Activated T-cell treated with anti-CD3 and anti-CD28 coated beads, Interleukin-2, amount 50 U/mL, for 72 hours (primary cell): ENCODE measurements at places on chromosomes 4 and X.

DNA sequence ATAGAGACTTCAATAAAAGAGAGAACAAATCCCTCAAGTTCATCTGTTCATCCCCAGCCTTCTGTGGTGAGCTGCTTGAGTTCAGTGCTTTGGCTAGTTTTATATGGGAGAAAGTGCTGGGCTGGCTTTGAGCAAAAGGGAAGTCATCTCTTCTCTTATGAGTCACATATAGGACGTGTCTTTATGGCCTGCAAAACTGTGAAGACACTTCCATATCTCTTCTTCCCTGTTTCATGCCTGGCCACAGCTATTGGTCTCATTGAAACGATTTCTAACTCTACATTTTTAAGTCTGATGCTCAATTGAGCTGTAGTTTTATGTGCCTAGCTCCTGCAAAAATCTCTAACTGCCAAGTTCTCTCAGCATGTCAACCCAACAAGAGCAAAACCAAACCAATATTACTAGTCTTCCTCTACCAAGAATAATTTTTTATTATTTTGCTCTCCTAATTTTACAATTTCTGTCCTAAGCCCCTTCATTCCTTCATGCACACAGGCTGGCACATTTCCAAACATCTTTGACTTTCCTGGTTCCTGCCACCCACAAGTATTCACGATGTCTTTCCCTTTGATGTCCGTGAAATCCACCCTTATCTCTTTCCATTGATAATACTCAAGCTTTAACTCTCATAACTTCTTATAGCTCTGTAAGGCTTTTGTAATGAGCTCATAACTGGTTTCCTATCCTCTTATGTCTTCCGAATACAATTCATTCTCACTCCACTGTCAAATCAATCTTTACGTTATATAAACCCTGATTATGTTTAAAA, 165.3 kb downstream of the BTC start:
- no peak for DNase-seq

DNA sequence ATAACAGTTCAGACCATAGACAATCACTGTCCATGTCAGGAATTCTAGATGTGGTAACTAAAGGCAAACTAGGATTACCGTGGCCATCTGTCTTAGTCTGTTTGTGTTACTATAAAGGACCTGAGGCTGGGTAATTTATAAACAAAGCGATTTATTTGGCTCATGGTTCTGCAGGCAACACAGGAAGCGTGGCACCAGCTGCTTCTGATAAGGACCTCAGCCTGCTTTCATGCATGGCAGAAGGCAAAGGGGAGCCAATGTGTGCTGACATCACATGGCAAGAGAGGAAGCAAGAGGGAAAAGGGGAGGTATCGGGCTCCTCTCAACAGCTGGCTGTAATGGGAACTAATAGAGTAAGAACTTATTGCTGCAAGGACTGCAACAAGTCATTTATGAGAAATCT, 376.7 kb downstream of the GPM6A start:
- DNase-seq, result no peak

GRCh38 chr4:84753321-84753972, 170.5 kb downstream of the CDS1 start:
- DNase-seq, result no peak

GRCh38 chr4:15164571-15164970, 162.3 kb downstream of the CPEB2 start:
- no peak for DNase-seq

- peak; percentile 65 for DNase-seq
These were observed 329.7 kb upstream of the GATB start for GRCh38 chr4:152090543-152090942.

- DNase-seq, result peak; percentile 7
These were observed 119.0 kb downstream of the REELD1 start for GRCh38 chr4:146333187-146333894.

DNA sequence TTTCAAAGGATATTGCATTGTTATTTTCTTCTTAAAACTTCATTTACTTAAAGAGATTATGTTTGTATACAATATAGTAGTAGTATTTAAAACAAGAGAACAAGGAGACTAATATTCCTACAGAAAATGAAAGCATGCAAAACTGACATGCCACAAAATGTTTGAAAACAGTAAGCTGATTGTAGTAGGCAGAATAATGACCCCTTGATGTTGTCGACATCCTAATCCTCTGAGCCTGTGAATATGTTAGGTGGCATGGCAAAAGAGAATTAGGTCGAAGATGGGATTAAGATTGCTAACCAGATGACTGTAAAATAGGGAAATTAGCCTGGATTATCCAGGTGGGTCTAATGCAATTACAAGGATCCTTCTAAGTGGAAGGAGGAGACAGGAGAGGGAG, 522.2 kb upstream of the NR3C2 start:
- DNase-seq, result no peak

GRCh38 chr4:164023214-164023613, 528.7 kb downstream of the TMA16 start:
- DNase-seq, result no peak

- DNase-seq, result no peak
These were observed 38.2 kb upstream of the VEGFC start for GRCh38 chr4:176830971-176831370.

GRCh38 chr4:47484168-47484567, 907 bp upstream of the ATP10D start:
- DNase-seq, result no peak

DNA sequence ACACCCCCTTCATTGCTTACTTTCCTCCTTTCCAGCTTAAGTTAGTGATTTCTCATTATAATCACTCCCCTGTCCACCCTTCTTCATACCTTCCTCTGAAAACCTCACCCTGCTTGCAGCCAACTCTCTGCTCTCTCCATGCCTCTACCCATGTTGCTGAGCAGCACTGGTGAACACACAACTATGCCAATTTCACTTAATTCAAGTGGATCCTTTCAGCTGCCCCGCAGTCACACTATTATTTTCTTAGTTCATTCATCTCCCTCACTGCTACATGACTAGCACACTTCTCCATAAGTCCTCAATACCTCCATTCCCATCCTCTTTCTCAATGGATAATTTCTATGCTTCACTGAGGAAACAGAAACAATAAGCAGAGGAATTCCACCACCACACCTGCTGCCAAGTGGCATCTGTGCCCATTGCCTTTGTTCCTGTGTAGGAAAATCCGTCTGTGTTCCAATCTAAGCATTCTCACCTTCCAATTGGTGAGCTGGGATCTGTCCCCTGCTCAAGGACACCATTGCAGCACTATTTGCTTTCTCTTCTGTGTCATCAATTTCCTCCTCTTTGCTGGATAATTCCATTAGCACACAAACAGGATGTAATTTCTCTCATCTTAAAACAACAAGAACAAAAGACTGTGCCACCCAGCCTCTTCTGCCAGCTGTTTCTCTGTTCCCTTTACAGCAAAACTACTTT, 25.2 kb upstream of the PRSS48 start:
- DNase-seq, result no peak

DNA sequence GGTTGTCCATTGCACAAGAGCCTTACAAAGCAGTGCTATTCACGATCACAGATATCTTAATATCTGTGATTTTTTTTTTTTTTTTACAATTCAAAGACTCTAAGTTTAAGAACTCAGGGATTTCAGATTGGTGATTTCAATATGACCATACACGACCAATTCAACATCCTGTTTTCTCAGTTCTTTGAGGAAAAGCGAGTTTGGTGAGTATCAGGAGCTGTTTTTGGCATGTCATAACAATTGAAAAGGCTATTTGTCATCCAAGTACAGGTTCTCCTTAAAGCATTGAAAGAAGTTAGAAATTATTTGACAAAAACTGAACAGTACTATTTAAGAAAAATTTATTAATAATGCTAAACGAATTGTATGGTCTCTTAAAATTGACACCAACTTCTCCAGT, 9.1 kb upstream of the ARHGEF6 start:
- no peak for DNase-seq

DNA sequence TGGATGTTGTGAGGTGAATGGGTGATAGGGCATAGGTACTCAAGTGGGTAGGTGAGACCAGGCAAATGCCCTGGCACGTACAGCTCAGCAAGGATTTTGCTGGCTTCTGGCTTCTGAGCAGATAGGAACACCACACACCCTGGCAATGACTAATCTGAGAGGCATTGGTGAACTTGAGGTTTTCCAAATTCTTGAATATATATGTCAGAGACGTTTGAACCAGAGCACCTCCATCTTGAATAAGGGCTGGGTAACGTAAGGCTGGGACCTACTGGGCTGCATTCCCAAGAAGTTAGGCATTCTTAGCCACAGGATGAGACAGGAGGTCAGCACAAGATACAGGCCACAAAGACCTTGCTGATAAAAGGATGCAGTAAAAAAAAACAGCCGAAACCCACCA, 204.5 kb downstream of the NLGN4X start:
- DNase-seq, result no peak

DNA sequence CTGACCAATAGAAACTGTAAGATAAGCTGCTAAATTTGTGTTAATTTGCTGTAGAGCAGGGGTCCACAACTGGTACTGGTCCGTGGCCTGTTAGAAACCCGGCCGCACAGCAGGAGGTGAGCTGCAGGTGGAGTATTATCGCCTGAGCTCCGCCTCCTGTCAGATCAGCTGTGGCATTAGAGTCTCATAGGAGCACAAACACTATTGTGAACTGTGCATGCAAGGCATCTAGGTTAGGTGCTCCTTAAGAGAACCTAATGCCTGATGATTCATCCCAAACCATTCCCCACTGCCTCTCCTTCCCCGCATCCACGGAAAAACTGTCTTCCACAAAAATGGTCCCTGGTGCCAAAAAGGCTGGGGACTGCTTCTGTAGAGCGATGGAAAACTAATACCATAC, 19.7 kb downstream of the FBXW7 start:
- no peak for DNase-seq

- DNase-seq, result no peak
These were observed 135.8 kb downstream of the FAAH2 start for GRCh38 chrX:57422289-57422688.

- no peak for DNase-seq
These were observed 465.8 kb downstream of the NAF1 start for GRCh38 chr4:162700815-162701361.

DNA sequence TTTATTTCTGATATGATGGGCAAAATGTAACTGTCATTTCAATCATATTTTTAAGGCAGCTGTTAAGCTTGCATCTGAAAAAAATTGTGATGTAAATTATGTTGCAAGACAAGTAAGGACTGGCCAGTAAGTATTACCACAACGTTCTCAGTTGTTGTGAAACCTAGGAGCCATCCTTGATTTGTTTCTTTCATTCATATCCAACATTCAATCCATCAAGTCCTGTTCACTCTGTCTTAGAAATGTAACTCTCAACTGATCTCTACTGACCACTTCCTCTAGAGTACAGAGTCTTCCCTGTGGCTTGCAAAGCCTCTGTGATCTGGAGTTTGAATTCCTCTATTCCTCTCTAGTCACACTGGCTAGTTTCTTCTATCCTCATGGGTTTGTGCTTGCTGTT, 161.4 kb upstream of the MAD2L1 start:
- DNase-seq, result no peak

GRCh38 chrX:151754641-151755215, 20.2 kb downstream of the CNGA2 start:
- DNase-seq, result no peak

- DNase-seq, result no peak
These were observed 63.4 kb upstream of the PRRG3 start for GRCh38 chrX:151631822-151632221.

- DNase-seq, result peak; percentile 16
These were observed 107.6 kb downstream of the DCTD start for GRCh38 chr4:182809417-182810102.

GRCh38 chr4:19823781-19824180, 427.9 kb upstream of the SLIT2 start:
- DNase-seq, result no peak

DNA sequence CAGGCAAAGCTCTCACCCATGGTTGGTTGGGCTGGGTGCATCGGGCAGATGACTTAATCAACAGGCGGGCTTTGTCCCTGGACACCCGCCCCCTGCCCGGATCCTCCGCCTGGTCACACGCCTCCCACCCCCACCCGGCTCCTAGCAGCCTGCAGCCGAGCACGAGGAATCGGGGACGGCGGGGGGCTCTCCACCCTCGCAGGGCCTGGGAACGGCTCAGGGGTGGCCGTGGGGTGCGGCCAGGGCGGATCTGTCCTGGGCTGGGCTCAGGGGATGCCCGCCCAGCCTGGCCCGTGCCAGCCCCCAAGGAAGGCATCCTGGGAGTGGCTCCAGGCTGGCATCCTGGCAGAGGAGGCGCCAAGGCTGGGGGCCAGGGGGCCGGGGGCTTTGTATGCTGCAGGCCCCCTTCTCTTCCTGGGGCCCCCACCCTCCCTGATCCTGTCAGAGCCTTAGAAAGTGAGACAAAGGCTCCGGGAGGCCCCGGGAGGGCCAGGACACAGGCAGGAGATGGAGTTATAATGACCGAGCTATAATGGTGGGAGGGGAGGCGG, 32.5 kb upstream of the FGFR3 start:
- no peak for DNase-seq

- no peak for DNase-seq
These were observed 759.2 kb downstream of the DMD start for GRCh38 chrX:32451954-32452695.

GRCh38 chr4:2042204-2042946, 16.8 kb upstream of the NAT8L start:
- DNase-seq, result peak; percentile 59

GRCh38 chr4:153571006-153571545, 104.9 kb downstream of the TMEM131L start:
- no peak for DNase-seq

DNA sequence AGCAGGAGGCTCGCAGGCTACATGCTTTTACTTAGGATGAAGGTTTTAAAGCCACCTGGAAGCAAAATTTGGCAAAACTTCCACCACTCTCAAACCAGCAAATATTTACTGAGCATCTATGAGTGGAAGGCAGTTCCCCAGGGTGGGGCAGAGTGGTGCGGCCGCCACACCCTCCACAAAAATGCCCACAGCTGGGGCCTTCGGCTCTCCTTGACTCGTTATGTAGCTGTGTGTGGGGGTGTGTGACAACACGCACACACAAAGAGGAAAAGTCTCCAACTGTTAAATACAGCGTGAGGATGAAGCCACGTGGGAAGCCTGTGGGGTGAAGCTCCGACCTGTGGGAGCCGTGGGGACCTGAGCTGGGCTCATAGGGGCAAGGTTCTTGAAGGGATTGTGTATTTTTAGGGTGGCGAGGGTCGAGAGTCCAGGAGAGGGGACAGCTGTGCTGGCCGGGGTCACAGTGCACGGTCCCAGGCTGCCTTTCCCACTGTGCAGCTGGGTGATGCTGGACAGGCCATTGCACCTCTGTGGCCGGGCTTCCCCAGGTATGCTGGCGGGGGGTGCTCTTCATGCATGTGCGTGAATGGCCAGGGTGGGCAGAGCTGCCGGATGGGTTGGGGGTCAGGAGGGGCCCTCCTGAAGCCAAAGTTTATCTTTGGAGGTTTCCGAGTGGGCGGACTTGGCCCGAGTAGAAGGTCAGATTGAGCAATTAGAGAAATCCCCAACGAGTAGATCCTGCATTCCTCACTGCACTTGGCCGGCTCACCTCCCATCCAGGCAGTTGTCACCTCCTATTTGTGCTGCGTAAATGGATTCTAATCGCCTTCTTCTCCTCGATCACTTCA, 25.4 kb downstream of the SORCS2 start:
- no peak for DNase-seq

DNA sequence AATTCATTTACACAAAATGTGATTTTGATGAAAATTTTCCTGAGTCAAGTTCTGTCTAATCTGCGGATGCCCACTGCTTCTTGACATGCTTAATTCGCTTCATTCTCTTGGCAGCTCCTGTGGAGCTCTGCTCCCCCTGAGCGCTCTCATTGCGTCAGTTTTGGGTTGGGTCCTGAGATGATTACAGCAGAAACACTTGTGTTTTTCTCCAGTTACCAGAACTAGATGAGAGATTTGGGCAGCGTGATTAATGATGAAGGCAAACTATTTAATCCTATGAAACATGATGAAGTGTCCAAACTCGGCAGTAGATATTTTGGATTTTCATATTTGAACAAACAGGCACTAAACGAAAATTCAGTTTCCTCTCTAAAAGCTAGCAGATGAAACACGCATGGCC, 4.2 kb upstream of the CXCL1 start:
- DNase-seq, result no peak
